Breast epithelium (tissue), 4 donors: ENCODE measurements at places on chromosomes 1 and 21. TPM values are rescaled to one million over a fixed set of nuclear protein-coding genes. Genes with fewer than 3 reads are reported as not detected.
A peak's percentile ranks its signal among the peaks of the same experiment; 100 is the strongest.

IVL gene
- total RNA-seq: not detected

GRCh38 chr1:90339811-90340210 lies 344.9 kb downstream of the ZNF326 start:
- no peak for DNase-seq

DNA sequence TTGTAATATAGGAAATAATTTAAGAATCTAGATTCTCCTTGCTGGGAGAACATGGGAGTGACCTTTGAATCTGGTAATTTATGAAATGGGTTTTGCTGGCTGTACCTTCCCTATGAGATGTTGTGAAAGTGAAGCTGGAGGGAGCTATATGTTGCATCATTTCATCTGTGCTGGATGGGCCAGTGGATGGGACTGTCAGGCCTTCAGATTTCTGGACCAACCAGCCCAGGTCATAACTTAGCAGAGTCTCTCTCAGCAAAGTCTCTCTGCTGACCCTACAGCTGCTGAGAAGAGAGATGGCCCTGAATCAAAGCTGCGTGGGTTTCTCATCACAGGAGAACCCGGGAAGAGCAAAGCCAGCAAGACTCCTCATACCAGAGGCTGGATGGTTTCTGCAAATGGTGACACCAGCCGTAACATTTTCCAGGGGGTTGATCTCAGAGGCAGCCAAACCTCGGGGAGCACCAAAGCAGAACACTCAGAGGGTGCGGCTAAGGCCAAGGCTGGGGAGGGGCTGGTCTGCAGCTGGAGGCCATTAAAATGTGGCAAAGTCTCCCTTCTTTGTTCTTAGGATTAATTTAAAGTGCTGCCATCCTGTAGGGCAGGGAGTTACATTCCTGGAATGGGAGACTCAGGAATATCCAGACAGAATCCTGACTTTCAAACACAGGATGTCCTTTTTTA lies 18.2 kb upstream of the PTGFRN start:
- no peak for DNase-seq

DNA sequence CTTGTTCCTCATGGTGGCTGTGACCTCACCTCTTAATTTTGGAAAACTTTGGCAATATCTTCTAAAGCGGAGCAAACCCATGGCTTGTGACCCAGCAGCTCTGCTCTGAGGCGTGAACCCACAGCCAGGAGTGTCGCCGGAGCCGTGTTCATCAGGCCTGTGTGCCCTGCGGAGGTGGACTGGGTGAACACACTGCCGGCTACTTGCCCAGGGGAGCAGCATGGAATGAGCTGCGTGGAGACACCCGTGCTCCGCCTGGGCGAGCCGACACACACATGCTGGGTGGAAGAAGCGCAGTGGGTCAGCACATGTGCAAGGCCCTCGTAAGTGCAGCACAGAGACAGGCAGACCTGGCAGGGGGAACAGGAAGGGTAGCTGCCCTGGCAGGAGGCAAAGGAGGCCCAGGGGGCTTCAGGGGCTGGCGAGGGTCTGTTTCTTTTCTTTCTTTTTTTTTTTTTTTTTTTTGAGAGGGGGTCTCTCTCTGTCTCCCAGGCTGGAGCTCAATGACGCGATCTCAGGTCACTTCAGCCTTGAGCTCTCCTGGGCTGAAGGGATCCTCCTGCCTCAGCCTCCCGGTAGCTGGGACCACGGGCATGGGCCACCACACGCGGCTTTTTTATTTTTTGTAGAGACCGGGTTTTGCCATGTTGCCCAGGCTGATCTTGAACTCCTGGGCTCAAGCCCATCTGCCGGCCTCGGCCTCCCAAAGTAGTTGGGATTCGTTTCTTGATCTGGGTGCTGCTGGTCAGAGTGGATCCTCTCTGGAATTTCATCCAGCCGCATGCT lies 41.8 kb downstream of the AGPAT3 start:
- no peak for DNase-seq

GRCh38 chr1:154404984-154405746 lies at the start of gene IL6R:
IL6R (plus strand) TSS chr1:154405343; CDS start chr1:154405630, 287 bp downstream.
- DNase-seq: peak; percentile 92

DNA sequence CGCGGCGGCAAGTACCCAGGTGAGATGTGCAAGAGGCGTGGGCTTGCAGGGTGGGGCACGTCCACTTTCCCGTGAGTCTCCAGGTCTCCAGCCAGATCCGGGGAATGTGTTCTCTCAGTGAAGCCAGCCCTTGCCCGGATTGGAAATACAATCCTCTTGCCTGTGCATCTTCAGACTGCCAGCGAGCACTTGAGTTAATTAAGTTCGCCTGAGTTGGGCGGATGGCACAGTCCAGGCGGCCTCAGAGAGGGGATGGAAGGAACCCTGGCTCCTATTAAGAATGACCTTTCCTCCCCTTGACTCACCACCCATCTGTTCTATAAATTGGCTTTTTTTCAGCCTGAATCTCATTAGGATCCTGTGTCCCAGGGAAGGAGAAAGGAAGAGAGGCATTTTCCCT lies 33.3 kb upstream of the CNTN2 start:
- DNase-seq: no peak

DNA sequence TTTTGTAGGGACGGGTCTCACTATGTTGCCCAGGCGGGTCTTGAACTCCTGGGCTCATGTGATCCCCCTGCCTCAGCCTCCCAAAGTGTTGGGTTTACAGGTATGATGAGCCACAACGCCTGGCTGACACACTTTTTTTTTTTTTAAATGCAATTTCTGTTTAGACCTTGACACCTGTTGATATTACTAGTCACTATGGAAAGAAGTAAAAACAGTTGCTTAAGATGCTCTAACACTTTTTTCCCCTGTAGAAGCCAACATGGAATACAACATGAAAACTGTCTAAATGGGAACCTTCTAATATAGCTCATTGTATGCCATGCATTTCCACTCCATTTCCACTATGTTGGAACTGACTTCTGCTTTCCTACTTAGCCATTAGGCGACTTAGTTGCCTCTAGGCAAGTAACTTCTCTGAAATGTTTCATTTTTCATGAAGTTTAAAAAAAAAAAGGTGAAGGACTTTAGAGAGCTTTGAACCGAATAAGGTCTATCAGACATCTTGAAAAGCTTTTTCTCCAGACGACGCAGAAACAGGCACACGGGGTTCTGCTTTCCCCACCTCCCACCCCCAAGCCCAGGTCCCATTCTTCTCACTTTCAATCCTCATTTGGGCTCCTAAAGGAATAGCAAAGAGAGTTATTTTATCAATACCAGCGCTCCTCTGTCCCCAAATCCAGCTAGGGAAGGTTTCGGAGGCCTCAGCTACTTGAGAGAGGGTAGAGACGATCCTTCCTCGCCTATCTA lies 648 bp upstream of the DR1 start:
- DNase-seq: no peak
